NCI-H2029 (cell line): ENCODE measurements at places on chromosomes 2 and 18.

DNA sequence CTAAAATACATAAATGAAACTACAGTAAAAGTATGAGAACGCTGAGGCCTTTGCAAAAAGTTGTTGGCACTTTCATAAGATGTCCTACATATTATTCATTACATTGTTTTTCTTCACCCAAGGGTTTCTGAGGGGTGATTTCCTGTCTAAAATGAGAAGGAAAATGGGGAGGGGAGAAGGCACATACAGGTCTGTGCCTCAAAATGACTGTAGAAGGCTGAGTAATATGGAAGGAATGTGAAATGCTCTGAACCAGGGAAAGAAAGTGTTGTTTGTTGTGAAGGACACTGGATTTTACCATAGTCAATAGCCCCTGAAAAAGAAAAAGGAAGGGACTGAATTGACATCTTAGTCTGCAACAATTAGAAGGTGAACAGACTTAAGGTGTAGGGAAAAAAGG is 99.5 kb upstream of the RNF152 start:
- no peak for DNase-seq

DNA sequence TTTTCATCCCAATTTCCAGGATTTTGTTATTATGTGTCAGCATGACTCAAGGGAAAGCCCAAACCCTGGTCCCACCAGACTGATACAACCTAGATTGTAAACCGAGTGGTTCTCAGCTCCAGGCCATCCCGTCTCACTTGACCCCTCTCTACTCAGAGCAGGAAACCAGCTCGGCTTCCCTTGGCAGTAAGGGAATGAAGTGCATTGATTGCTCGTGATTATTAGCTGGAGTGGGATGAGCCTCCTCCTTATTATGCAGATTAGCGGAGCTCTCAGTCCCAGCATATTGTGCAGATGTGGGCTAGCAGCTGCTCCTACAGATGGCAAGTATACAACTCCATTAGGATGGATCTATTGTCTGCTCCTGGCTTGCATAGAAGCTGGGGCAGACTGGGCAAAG is 167.6 kb downstream of the LNPK start:
- DNase-seq: no peak

- DNase-seq: no peak
Measured at GRCh38 chr18:61628085-61628484, 264.7 kb downstream of the RNF152 start.

GRCh38 chr2:148614322-148615049 is 30.1 kb upstream of the EPC2 start:
- peak; percentile 25 for DNase-seq

DNA sequence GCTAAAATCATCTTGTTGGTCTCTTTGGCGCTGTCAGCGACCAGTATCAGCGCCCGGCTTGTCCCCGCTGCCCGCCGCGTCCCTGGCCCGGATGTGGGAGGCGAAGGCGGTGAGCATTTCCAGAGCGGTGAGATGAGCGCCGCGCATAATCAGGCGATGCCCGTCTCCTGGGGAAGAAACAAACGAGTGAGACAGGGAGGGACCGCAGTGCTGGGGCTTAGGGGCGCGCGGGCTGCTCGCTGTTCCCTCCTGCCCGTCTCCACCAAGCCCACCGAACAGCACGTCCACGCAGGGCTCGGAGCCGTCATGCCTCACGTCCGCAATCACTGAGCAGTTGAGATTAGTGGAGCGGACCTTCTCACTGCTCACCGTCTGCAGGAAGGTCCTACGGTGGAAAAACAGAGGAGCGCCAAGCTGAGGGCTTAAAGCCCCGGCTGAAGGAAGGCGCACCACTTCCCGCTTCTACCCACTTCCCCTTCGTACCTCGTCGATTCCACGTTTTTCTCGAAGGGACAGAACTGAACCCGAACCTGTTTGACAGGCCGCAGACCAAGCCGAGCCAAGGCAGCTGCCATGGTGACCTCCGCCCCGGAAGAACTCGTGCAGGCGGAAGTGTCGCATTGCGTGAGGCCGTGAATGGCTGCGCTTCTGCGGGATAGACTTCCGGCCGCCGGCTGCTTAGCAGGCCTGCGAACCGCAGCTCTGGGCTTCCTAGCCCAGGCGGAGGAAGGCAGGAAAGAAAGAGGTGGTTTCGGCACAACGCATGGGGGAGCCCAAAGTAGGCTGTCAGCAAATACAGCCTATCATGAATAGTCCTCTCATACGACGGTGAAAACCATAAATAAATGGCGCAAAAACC is at the start of gene MRPL53:
TSS of gene MRPL53 (minus strand) at position 595 of the 859 bp plus-strand sequence. CDS start at position 575, 20 bp downstream.
- peak; percentile 83 for DNase-seq

- no peak for DNase-seq
Measured at GRCh38 chr2:217685255-217685605, 317.6 kb downstream of the TNS1 start.

DNA sequence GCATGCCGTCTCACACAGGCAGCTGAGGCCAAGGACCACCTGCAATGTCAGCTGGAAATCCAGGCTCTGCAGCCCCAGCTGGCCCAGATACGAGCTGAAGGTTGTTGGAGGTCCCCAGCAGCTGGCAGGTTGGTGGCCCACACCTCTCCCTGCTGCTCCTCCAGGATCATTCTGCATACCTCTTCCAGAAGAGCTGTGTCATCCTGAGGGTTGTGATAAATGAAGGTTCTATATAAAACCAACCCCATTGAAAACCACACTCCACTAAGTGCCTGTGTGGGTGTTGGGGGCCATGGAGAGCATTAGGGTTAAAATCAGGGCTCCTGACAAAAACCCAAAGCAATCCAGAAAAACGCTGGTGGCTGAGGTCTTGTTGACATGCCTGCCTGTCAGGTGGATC is 50.4 kb downstream of the C1QL2 start:
- DNase-seq: no peak

GRCh38 chr2:179250095-179250494 is 14.5 kb downstream of the SESTD1 start:
- no peak for DNase-seq
